ENCODE measurements at places on chromosomes 5 and 9.

DNA sequence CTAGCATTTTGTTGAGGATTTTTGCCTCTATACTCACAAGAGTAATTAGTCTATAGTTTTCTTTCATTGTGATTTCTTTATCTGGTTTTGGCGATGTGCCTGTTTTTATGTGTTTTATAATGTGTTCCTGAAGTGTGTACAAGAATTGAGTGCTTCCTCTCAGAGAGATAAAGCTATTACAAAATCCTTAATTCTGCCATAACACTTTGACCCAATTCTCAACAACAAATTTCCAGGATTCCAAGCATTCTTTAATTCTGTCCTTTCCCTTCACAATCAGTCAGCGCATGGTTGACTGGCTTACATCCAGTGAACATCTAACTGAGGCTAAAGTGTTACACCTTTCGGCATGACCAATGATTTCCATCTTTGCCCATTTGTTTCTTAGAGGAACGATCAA, 282.9 kb upstream of the MVB12B start:
- no peak overlapping the region for H3K27ac ChIP-seq
- peaks cover 19% of the 10 kb centered on the region for H3K27me3 ChIP-seq
- H3K36me3 ChIP-seq: peaks cover 4% of the 10 kb centered on the region
- DNase-seq: no peak
- H3K4me1 ChIP-seq: no peaks in the 10 kb centered on the region

GRCh38 chr9:72037571-72037970, 22.8 kb downstream of the C9orf57 start:
- H3K27ac ChIP-seq: no peak overlapping the region
- H3K27me3 ChIP-seq: peaks cover 12% of the 10 kb centered on the region
- H3K4me1 ChIP-seq: peaks cover 5% of the 10 kb centered on the region

DNA sequence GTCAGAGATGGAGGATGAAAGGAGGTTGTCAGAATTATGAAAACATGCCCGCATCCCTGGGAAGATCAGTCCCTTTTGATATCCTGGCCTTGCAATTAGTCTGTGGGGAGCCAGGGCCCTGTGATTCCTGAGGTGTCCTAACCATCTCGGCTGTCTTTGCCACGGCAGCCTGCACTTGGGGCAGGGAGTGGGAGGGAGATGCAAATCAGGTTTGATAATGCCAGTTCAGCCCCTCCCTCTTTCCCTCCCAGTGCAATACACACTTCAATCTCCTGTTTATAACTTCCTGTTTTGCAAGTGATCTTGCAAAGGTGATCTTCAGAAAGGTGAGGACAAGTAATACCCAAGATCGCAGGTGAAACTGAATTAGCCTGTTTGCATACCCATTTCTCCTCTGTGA, 114.0 kb upstream of the ALDH1B1 start:
- H3K4me3 ChIP-seq: no peak overlapping the region
- no peaks in the 10 kb centered on the region for H3K36me3 ChIP-seq
- H3K4me1 ChIP-seq: peaks cover 2% of the 10 kb centered on the region
- no peak overlapping the region for H3K27ac ChIP-seq
- H3K27me3 ChIP-seq: peaks cover 17% of the 10 kb centered on the region
- no peak for DNase-seq

DNA sequence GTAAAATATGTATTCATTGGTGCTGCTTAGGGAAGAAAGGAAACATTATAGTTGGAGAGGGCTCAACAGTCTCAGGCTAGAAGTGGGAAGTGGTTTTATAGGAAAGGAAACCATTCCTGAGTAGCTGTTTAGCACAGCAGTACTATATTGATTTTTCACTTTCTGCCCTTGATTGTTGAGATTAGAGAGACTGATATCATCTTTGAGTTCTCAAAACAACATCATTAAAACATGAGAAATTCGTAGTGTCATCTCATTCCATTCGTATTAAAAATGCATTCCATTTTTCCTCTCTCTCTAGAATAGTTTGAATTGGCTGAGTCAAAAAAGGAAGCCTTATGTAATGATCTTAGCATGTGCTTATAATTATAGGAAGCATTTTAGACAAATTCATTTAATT, 14.1 kb downstream of the POLR3G start:
- no peaks in the 10 kb centered on the region for H3K36me3 ChIP-seq
- H3K27me3 ChIP-seq: no peaks in the 10 kb centered on the region
- H3K27ac ChIP-seq: no peak overlapping the region
- no peak overlapping the region for H3K4me3 ChIP-seq
- no peak for DNase-seq

DNA sequence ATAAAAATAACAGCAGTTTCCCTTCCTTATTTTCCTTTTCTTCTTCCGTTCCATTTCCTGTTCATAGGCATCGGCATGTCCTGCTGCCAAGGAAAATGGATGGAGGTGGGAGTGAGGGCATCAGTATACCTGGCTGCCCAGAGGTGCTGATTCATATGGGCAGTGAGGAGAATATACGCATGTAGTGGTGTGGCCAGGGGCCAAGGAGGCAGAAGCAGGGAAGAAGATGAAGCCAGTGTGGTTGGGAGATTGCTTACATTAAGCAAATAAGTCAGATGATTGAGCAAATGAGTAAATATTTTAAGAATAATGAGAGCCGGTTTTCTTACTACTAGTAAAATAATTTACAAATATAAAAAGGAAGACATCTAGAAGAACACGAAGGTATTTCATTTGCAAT, 344.9 kb upstream of the PAPPA start:
- H3K27me3 ChIP-seq: no peaks in the 10 kb centered on the region
- H3K4me3 ChIP-seq: no peak overlapping the region
- no peaks in the 10 kb centered on the region for H3K36me3 ChIP-seq
- no peaks in the 10 kb centered on the region for H3K4me1 ChIP-seq
- no peak for DNase-seq

GRCh38 chr5:101390151-101390908, 487.2 kb upstream of the ST8SIA4 start:
- H3K27ac ChIP-seq: no peak overlapping the region
- no peaks in the 10 kb centered on the region for H3K27me3 ChIP-seq
- no peaks in the 10 kb centered on the region for H3K36me3 ChIP-seq
- DNase-seq: no peak

DNA sequence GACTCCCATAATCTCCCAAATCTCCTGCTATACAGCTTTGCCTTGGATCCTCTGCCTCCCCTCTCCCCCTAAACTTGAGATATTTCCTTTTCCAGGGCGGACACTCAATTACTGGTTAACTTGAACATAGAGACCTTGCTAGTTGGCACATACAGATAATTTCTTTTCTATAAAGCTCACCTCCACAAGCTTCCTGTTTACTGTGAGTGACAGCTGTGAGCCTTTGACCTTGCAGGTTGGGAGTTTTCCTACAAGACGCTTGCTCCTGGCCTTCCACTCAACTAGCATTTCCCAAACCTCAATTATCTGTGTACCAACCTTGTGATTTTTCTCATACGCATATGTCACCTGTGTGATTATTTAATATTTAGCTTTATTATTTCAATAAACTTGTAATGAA, 114.5 kb downstream of the GNA14 start:
- DNase-seq: no peak
- no peaks in the 10 kb centered on the region for H3K36me3 ChIP-seq
- no peaks in the 10 kb centered on the region for H3K4me1 ChIP-seq
- no peaks in the 10 kb centered on the region for H3K27me3 ChIP-seq
- no peak overlapping the region for H3K27ac ChIP-seq

- no peaks in the 10 kb centered on the region for H3K36me3 ChIP-seq
- DNase-seq: no peak
- no peak overlapping the region for H3K27ac ChIP-seq
- H3K27me3 ChIP-seq: no peaks in the 10 kb centered on the region
- H3K4me3 ChIP-seq: no peak overlapping the region
Measured at GRCh38 chr9:115373000-115373709, 255.2 kb upstream of the TNC start.

All from memory B cell (primary cell).